ENCODE measurements at places on chromosomes 4 and X.

DNA sequence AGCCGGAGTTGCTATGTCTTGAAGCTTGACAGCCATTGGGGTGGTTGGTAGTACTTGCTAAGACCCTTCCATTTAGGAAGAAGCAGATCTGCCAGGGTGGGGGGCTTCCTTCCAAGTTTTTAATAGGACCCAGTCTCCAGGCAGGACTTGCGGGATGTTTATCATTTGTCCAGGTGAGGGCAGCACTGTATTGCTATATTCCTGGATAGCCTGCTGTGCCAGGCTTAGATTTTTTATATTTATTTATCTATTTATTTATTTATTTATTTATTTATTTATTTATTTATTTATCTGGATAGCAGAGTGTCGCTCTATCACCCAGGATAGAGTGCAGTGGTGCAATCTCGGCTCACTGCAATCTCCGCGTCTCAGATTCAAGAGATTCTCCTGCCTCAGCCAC, 87.4 kb upstream of the CT45A1 start:
- no peak for DNase-seq

- DNase-seq = no peak
Observed at GRCh38 chr4:183173580-183174526, 74.8 kb downstream of the WWC2 start.

DNA sequence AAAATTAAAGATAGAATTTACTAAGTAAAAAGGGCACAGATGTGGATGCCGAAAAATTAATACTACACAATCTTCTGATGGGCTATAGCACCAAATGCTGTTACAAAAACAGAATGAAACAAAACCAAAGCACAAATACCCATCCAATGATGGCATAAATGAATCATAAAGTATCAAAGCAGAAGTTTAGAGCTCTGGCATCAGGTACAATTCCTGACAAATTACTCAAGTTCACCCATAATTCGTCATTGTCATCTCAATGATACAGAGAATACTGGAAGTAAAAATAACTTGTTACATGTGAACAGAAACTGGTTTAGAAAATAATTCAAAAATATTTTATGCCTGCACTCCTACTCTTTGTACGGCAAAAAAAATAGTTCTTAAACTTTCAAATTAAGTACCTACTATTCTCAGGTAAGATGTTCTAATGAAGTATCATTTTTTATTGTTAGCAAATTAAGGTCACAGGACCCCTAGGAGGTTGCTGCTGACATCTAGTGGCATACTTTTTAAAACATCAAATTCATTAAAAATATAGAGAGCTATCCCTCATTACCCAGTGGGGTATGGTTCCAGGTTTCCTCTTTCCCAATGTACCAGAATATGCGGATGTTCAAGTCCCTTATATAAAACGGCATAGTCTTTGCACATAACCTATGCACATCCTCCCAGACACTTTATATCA, 126.1 kb downstream of the INPP4B start:
- no peak for DNase-seq

DNA sequence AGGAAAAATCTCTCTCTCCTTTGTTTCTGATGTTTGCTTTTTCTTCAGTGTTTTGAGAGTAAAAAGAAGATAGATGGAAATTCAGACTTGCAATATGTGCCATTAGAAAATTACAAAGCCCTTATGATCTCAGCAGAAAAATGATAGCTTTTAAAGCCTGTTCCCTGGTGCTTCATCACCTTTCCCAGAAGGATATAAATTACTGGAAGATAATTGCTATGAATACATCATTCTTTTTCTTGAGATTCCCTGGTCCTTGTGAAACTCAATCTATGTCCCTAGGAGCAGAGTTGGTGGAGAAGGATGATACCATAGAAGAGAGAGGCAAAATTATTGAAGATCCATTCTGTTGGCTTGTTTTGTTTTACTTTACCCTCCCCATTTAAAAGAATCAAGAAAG, 86.5 kb downstream of the GLRA3 start:
- no peak for DNase-seq

- DNase-seq = no peak
Observed at GRCh38 chr4:138910195-138910913, 105.2 kb upstream of the NOCT start.

DNA sequence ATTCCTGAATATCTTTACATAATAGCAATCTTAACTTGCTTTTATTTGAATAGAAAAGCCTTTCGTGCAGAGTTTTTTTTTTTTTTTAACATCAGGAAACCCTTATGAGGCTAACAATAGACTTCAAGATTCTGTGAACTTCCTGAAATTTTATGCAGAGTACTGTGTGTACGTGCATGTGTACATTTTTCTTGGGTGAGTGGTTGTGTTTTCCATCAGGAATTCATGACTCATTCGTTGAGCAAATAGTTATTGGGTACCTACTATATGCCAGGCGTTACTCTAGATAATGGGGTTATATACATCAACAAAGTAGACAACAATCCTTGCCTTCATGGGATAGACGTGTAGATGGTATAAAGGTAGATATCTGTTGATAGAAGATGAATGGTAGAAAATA, 59.1 kb downstream of the MRPL1 start:
- DNase-seq = no peak

- no peak for DNase-seq
Observed at GRCh38 chr4:147528054-147528453, 47.2 kb downstream of the EDNRA start.

DNA sequence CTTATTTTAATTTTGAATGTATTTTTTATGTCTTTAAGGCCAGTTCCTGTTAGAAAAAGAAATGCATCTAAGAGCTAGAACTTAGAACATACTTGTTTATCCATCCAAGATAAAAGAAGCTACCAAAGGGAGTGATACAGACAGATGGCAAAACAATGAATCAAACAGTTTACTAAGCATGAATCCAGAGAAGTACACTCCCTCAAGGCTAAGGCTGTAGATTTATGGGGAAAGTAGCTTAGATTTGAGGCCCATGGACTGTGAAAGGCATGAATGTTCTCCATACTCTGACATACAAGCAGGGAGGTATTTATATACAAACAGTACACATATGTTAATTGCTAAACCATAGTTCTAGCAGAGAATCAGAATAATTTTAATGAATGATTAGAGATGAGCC, 255.3 kb upstream of the NRK start:
- no peak for DNase-seq

DNA sequence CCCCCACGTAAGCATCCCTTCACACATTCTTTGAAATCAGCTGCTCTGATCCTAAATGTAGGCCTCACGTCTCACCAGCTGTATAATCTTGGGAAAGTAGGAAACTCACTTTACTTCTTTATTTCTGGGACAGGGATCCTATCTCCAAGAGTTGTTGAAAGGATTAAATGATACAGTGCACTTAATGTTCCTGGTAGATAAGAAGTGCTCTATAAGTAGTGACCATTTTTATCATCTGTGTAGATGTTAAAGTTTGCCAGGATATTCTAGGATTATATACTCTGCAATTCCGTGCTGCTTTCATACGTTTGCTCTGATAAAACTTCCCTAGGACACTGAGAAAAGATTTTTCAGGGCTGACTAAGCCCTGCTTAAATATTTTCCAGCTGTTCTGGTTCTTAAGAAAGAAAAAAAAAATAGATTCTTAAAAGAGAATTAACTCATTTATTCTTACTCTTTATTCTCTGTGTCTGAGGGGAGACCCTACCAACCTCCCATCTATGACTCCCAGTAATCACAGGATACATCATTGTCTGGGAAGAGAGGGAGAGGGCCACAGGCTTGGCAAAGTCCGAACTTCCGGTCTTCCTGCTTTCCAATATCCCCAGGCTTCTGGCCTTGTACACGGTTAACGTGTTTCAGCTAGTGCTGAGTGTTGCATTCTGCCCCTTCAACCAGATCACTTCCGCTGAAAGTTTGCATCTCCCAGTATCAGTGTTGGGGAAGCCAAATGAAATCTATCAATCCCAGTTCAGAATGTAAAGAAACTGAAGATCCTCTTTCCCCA, 269.2 kb downstream of the TRIML1 start:
- DNase-seq = no peak

DNA sequence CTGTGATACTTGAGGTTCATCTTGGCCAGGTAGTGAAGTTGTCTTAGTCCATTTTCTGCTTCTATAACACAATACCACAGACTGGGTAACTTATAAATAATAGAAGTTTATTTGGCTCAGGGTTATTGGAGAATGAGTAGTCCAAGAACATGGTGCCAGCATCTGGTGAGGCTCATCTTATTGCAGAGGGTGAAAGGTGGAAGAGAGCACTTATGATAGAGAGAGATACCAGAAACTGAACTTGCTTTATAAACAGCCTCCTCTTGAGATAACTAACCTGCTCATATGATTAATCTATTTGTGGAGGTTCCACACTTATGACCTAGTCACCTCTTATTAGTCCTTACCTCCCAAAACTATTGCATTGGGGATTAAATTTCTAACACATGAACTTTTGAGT, 1.6 kb downstream of the C4orf51 start:
- no peak for DNase-seq

GRCh38 chrX:25721564-25721963, 416.6 kb upstream of the MAGEB18 start:
- no peak for DNase-seq

GRCh38 chr4:36432586-36432985, 151.2 kb downstream of the DTHD1 start:
- no peak for DNase-seq

DNA sequence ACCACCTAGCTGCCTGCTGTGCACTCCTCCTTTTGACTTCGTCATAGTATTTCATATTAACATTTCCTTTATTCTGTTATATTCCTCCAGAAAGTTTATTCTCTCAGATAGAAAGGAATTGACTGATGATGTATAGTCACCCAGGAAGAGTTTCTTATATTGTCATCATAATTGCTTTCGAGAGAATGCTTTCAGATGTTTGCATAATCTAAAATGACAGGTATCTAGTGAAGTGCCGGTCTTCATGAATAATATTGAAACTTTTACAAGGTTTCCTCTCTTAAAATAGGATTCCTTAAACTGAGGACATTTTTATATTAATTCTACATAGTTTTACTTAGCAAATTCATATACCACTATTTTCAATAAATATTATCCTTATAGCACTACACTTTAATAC, 10.1 kb downstream of the SEC24D start:
- no peak for DNase-seq

DNA sequence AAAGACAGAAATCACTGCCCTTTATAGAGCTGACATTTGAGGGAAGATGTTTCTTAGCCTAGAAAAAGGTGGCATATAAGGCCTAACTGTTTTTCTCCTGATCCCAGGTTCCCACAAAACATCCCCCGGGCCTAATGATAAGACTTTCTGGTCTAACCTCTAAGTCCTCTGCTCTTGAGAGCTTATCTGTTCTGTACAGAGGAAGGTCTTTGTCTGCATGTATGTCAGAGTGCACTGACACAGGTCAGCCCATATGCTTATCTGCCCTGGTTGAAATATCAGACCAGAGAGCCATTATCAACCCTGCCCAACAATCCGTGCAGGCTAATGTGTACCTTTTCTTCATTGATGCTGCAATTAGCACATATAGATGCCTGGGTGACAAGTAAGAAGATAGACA, 76.2 kb downstream of the ARHGEF9 start:
- no peak for DNase-seq

DNA sequence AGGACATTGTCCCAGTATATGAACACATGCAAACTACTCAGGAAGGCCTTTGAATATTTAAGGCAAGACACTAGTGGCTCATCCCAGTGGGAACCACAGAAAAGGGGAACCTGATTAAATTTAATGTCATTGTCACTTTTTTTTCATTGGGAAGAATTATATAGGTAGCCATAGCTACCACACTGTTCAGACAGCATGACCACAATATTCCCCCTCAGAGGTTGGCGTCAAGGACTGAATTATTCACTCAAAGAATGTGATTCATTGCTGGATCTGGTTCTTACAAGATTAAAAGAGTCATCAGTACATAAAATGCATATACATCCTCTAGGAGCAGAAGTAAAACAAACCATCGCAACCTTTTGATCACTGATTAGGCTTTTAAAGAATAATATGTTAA, 92.0 kb upstream of the SMARCAD1 start:
- DNase-seq = no peak

DNA sequence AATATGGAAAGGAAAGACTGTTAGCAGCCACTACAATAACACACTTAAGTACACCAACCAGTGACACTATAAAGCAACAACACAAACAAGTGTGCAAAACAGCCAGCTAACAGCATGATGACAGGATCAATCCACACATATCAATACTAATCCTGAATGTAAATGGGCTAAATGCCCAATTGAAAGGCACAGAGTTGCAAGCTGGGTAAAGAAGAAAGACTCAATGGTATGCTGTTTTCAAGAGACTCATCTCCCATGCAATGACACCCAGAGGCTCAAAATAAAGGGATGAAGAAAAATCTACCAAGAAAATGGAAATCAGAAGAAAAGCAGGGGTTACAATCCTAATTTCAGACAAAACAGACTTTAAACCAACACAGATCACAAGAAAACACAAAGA, 94.2 kb upstream of the ENPEP start:
- DNase-seq = no peak

DNA sequence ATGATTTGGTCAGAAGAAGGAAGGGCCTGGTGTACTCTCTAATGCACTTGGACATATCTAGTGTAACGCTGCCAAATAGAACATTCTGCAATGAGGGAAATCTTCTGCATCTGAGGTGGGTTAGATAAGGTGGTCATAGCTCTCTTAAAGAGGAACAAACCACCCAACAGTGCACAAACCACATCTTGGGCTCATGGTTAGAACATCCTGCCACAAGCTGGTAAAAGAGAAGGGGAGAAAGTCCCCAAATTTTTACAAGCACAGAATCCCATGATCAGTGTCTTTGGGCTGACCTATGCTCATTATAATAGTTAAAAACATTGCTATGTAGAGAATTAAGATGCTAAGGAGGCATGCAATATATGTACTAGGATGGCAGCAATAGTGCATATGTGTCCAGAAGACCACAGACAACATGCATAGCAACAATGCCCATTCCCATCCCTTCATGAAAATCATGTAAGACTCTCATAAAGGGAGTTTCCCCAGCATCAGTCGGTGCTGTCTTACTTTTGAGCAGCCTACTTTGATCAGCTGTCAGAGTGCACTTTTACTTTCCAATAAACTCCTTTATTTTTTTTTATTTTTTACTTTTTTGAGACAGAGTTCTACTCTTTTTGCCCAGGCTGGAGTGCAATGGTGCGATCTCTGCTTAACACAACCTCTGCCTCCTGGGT, 99.7 kb upstream of the SLC7A11 start:
- DNase-seq = no peak

DNA sequence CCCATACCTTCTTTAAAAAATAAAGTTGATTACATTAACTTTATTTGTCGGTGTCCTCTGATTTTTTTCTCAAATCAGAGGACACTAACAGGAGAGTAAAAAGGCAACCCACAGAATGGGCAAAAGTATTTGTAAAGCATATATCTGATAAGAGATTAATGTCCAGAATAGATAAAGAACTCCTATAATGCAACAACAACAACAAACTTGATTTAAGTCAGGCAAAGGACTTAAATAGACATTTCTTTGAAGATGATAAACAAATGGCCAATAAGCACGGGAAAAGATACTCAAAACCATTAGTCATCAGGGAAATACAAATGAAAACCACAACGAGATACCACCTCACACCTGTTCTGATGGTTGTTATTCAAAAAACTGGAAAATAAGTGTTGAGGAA, 28.7 kb downstream of the DOCK11 start:
- DNase-seq = no peak

- no peak for DNase-seq
Observed at GRCh38 chr4:77037736-77038135, 38.1 kb downstream of the CCNI start.

- no peak for DNase-seq
Observed at GRCh38 chr4:40193016-40193571, 3.7 kb upstream of the RHOH start.

GRCh38 chr4:866761-867390, 40.9 kb upstream of the CPLX1 start:
- DNase-seq = no peak
